SK-MEL-5 (cell line): ENCODE measurements at places on chromosomes 3 and 15. TPM values are rescaled to one million over a fixed set of nuclear protein-coding genes. Genes with fewer than 3 reads are reported as not detected.

GRCh38 chr3:2579206-2579605, 480.5 kb downstream of the CNTN4 start:
- DNase-seq: no peak

- DNase-seq: peak; percentile 67
These were observed 63.8 kb upstream of the ANKRD34C start for GRCh38 chr15:79218588-79219200.

GRCh38 chr15:53976844-53977392, 1.3 kb upstream of the UNC13C start:
- DNase-seq: peak; percentile 38

GRCh38 chr3:191959876-191960413, 499.0 kb downstream of the PYDC2 start:
- DNase-seq: no peak

GRCh38 chr15:86647810-86648440, 568.3 kb downstream of the AGBL1 start:
- DNase-seq: no peak

- DNase-seq: no peak
These were observed 40.5 kb downstream of the SEMA3G start for GRCh38 chr3:52404391-52404790.

GRCh38 chr15:67254238-67255175, at the start of the genes AAGAB and IQCH:
Gene AAGAB (minus strand): TSS chr15:67254661. CDS start chr15:67254631, 30 bp downstream.
Gene IQCH (plus strand): TSS chr15:67254786. CDS start chr15:67254897, 111 bp downstream.
- peak; percentile 93 for DNase-seq

GRCh38 chr3:186772281-186772694, 11.1 kb upstream of the EIF4A2 start:
- DNase-seq: no peak

- DNase-seq: peak; percentile 29
These were observed 42.9 kb downstream of the MYO1E start for GRCh38 chr15:59329570-59330350.

- DNase-seq: no peak
These were observed 35.9 kb upstream of the DUSP7 start for GRCh38 chr3:52092271-52092660.

- no peak for DNase-seq
These were observed 554.0 kb downstream of the NSUN3 start for GRCh38 chr3:94616833-94617232.

GRCh38 chr3:150372320-150372719, 35.8 kb upstream of the TSC22D2 start:
- DNase-seq: no peak

GRCh38 chr15:101533371-101534140, 44.0 kb upstream of the PCSK6 start:
- no peak for DNase-seq

Gene DLEC1
- not detected in 2 replicates for total RNA-seq

Gene PRSS50
- total RNA-seq: not detected in 2 replicates

Gene CCR4
- total RNA-seq: 0.29 TPM in 1 of 2 replicates, not detected in the other

Gene NOX5
- 4.0 TPM in 2 replicates for total RNA-seq

Gene UBP1
- 29.1 and 33.7 TPM in 2 replicates for total RNA-seq

Gene TSPAN3
- 460 and 489 TPM in 2 replicates for total RNA-seq

Gene CADPS
- not detected in 2 replicates for total RNA-seq

Gene DGKG
- total RNA-seq: 4.7 and 5.2 TPM in 2 replicates

Gene CRABP1
- 0.51 TPM in 1 of 2 replicates, not detected in the other for total RNA-seq

Gene SERF2
- 630 and 662 TPM in 2 replicates for total RNA-seq
